ENCODE measurements at places on chromosomes 16 and 17.

DNA sequence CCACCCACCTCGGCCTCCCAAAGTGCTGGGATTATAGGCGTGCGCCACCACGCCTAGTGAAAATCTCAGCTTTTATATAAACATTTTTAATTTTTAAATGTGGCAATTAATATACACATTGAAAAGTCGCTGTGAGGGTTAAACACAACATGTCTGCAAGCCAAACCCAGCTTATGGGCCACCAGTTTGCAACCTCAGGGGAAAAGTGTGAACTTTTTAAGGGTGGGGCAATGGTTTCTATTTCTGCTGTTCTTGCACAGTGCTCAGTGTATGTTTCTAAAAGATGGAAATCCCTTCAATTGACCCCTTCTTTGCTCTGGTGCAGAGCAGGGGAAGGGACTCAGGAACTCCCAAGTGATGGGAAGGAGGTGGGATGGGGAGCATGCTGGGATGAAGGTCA lies 18.3 kb upstream of the SUPT4H1 start:
- no peak for DNase-seq

DNA sequence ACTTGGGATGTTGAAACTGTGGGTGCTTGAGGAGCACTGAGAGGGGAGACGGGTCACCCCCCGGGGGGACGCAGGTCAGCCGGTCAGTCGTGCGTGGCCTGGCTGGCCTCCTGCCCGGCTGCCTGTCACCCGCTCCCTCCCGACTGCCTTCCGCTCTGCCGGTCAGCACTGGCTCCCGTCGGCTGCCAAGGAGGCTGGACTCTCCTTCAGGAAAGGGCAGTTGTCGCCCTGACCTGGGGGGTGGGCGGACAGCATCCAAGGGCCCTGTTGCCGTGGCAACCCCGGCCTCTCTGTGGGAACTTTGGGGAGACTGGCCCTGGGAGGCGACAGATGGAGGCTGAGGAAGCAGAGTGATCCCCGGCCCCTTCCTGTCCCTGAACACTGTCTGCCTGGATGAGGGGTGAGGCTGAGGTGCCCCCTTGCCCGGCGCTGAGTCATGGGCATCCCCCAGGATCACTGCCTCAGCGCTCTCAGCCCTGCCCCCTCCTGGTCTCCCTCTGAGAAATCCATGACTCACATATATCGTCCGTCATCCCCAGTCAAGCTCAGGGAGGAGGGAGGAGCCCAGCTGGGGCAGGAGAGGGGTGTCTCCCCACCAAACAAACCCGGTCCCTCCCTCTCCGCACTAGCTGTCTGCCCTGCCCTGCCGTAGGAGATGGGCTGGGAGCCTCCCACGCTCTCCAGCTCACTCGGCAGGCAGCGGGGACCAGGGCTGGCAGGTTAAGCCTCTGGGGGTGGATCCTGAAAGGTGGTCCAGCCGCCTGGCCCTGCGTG lies at the start of gene ADGRG1:
ADGRG1 (plus strand) TSS at position 623 of the 774 bp plus-strand sequence. CDS start 21,658 bp downstream, outside the sequence.
- no peak for DNase-seq

DNA sequence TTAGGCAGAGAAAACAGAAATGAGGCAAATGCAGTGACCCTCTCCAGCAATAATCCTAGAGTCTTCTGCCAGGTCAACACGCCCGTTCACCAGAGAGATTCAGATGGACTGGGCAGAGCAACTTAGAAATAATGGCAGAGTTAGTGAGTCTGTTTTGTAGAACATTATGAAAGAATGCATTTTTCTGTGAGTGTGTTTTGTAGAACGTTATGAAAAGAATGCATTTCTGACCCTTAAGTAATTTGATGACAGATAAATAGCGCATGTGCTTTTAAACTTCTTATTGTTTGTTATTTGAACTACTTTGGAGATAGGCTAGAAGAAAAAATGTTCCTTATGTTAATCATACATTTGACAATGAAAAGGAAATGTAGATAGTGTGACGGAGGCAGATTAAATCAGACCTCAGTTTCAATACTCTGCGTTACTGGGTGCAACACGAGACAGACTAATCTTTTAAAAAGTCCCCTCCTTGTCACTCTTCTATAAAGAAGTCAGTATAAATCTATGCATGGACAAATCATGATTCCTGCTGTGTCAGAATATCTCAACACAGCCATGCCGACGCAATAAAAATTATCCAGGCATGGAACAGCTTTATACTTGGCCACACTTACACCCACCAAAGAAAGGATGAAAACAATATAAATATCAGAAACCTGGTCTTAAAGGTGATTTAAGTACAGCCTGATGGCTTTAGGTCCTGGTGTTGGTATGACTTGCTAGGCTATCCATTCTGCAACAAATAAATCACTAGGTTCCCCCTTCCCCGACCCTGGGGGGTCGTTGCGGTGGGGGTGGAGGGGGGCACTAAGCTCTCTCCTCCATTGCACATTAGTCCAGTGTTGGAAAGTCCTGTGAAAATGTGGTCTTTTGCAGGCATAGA lies 47.8 kb downstream of the MARCHF10 start:
- DNase-seq, result no peak

- DNase-seq, result no peak
These were observed 32.7 kb downstream of the ITGB3 start for GRCh38 chr17:47286198-47286914.

DNA sequence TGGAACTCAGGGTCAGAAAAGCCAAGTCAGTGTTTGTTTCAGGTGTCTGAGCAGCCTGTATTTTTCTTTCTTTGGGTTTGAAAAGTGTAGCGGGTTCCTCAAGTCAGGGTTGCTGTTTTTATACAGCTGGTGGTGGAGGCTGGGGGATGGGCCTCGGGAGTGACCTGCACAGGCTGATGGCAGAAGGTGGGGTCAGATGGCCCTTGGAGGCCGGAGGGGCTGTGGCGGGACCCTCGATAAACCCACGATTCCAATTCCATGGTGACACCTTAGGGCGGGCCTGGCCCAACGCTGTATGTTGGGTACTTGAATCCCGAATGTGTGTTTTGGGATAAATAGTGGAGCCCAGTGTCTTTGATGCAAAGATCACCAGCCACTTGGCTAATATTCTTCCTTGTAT lies 28.7 kb downstream of the COX4I1 start:
- DNase-seq, result no peak

- no peak for DNase-seq
These were observed 5.1 kb downstream of the ARL4D start for GRCh38 chr17:43403846-43404245.

DNA sequence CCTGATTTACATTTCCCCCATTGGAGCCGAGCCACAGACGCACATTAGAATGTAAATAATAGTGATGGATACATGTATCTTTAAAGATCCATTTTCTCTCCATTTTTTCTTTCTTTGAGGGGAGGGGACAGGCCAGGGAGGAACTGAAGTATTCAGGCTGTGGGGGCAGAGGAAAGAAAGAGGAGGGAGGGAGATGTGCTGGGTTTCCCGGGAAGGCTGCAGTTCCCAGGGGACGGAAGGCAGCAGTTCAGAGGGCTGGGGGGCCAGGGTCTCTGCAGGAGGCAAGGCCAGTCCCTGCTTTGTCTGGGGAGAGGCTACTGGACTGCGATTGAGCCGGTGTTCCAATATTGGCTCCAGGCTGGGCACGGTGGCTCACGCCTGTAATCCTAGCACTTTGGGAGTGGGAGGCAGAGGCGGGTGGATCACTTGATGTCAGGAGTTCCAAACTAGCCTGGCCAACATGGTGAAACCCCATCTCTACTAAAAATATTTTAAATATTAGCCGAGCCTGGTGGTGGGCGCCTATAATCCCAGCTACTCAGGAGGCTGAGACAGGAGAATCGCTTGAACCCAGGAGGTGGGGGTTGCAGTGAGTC lies 94.2 kb upstream of the LHX1 start:
- no peak for DNase-seq

All from stimulated activated CD4-positive, alpha-beta T cell treated with anti-CD3 and anti-CD28 coated beads, Interleukin-1b, Interleukin-23, amount 100 ng/mL, for 1 hour (primary cell).